ENCODE measurements at places on chromosomes 12 and 14.

GRCh38 chr12:45726603-45727300 lies 2.8 kb upstream of the ARID2 start:
- DNase-seq, result peak; percentile 53

DNA sequence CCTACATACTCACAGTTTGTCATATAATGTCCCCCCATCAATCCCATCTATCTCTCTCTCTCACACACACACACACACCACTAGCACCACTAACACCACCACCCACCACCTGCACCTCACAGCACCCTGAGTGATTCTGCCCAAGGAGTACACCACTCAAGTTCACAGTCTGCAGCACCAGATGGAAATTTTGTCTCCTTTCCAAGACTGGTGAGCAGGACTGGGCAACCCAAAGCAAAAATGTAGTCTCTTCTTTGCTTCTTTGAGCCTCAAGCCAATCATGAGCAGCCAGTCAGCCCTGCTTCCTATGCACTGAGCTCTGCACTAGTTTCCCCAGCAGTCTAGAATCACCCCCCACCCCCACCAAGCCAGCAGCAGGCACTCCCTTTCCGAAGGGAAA lies 15.0 kb upstream of the ARMH4 start:
- DNase-seq, result no peak

GRCh38 chr12:26595806-26596205 lies 237.2 kb downstream of the ITPR2 start:
- DNase-seq, result peak; percentile 38

DNA sequence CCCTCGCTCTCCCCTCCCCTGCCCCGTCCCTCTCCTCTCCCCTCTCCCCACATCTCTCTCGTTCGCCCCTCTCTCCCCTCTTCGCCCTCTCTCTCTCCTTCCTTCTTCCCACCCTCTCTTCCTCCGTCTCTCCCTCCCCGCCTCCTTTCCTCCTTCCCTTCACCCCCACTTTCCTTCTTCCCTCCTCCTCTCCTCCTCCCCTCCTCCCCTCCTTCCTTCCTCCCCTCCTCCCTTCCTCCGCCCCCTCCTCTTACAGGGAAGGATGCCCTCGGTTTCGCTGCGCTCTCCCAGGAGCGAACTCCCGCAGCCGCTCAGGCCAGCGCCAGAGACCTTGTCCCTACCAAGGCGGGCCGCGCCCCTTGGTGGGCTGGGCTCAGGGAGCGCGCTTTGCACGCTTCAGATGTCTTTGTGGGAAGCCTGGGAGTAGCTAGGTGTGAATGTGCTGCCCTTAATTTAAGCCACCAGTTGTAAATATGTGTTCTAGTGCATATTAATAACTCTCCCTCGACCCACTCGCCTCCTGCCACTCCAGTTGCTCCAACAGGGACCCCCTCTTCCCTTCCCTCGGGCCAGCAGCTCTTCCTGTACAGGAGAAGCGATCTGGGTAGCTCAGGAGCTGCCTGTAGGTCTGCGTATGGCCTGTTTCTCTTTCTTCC lies 13.3 kb upstream of the MAP3K9 start:
- DNase-seq, result no peak

Data from EH (cell line).